ENCODE measurements at places on chromosomes 7 and 10.

GRCh38 chr7:2602406-2603043 lies 29.3 kb upstream of the TTYH3 start:
- DNase-seq = no peak

- no peak for DNase-seq
Observed at GRCh38 chr7:51318001-51318400, 1.4 kb upstream of the COBL start.

DNA sequence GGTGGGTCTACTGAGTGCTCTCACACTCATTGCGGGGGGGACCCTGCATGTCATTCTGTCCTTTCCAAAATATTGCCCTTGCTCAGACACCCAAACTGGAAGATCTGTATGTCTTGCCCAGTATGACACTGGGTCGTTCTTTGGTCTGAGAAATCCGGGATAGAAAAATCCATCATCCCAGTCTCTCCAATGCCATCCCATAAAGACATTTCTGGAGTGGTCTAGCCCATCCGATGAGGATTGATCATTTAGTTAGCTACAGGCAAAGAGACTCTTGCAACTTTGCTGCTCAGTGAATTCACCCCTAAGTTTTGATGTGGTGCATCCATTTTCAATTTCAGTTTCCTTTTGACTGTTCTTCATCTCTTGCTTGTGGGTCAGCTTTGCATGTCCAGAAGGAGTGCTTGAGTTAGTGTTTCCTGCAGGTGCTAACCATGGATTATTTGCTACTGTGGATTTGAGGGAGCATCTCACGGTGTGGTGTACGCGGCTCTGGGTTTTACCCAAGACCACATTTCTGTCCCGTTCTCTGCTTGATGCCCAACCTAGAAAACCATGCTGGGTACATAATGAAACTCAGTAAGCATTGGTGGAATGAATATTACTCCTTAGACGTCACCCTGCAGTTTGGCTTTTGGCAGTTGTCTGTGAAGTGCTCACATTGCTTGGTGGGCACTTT lies 247.0 kb upstream of the MKI67 start:
- no peak for DNase-seq

DNA sequence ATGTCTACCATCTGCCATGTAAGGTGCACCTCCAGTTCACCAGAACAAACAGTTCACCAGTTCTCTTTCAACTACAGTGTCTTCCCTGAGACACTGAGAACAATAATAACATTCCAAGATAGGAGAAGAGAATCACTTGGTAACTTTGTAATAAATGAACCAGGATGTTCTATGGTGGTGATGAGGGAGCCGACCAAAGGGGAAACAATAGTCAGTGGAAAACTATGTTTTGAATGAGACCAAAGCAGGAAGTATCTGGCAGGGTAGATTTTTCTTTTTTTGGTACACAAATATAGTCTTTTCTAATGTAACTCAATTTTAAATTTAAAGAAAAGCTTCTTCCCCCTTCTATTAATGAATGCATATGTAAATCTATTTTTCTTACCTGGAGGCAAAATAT lies 20.0 kb downstream of the HYAL4 start:
- DNase-seq = no peak

- no peak for DNase-seq
Observed at GRCh38 chr10:1249142-1249920, 193.1 kb downstream of the WDR37 start.

Data from stimulated activated CD4-positive, alpha-beta T cell treated with anti-CD3 and anti-CD28 coated beads, Interleukin-12 subunit alpha, Interleukin-12 subunit beta, amount 100 ng/mL, for 24 hours (primary cell).